ENCODE measurements at places on chromosomes 1 and 21.

GRCh38 chr1:207455183-207455754 lies 1.1 kb downstream of the CR2 start:
- DNase-seq, result no peak

DNA sequence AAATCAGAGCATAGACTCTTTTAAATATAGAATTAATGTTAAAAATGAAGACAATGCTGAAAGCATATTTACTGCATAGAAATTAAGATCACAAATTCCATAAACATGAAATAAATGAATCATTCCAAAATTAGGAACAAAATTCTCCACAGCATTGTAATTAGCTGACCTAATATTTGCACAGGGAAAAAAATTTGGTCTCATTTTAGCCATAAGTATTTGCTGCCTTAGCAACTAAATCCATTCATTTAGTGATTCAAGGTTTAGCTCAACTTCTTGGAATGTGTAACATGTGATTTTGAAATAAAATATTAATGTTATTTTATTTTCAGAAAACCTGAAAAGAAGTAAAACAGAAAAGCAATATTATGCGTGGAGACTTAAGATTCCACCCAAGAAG lies 25.5 kb downstream of the ADAMTS5 start:
- no peak for DNase-seq

- DNase-seq, result no peak
These were observed 25.1 kb downstream of the POFUT2 start for GRCh38 chr21:45262616-45263015.

- DNase-seq, result no peak
These were observed 402.7 kb upstream of the DAB1 start for GRCh38 chr1:57826535-57826934.

- no peak for DNase-seq
These were observed 60.0 kb upstream of the TNR start for GRCh38 chr1:175803413-175803812.

GRCh38 chr1:66262208-66262963 lies 271.6 kb upstream of the SGIP1 start:
- peak; percentile 82 for DNase-seq

DNA sequence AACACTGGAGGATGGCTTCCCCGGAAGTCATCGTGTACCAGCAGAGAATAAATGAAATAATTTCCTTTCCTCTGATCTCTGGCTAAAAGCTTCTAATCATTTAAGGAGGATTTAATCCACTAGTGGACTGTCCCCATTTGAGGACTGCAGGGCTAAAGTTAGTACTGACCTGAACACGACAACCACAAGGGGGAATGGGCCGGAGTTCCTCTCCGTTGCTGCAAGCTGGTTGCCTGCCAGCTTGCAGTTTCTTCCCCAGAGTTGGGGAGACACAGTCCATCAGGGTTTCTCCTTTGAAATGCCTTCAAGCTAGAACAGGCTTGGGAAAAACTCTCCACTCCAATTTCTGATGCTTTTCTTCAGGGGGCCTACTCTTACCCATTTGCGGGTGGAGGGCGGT lies 35.5 kb upstream of the NPL start:
- DNase-seq, result no peak

DNA sequence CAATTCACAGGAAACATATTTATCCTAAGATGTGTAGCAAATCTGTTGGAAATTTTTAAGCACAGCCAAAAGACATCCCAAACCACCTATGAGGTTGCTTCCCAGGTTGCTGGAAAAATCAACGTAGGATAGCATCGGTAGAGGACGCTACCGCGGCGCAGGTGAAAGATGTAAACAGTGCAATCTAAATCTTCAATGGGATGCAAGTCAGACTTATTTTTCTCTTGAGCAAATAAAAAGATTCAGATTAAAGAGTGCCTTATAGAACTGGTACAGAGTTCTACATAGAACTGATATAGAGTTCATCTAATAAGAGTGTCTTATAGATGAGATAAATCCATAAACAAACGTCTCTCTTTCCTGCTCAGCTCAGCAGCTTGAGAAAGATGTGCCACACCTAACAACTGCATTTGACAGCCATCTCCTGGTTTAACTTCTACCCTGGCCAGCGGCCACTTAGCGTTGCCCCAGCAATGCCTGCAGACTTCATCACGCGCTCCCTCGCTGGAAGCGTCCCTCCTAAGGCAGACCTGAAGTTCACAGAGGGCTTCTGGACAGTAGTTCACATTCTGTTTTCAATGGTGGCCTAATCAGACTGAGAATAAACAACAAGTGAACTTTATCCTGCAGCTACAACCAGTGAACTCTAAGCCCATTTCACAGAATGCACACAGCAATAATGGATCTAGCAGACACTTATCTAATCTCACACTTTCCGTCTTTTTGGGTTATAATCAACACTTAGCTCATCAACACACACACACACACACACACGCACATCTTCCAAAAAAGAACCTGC lies 164.5 kb downstream of the TOMM20 start:
- DNase-seq, result no peak

DNA sequence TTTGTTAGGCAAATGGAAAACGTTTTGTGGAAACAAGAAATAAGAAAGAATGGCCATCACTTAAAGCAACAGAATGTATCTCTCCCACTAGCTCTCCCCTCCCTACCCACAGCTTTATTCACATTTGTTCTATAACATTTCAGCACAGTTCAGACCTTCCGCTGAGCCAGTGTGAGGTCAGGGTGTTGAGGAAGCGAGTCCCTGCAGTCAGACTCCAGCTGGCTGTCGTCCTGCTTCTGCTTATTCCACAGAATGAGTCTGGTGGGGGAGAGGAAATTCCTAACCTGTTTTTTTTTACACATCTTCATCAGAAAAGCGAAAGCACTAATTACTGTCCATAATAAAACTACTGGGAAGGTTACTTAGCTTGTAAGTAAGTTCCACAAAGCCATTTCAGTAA lies 39.0 kb downstream of the MRPL39 start:
- DNase-seq, result no peak

DNA sequence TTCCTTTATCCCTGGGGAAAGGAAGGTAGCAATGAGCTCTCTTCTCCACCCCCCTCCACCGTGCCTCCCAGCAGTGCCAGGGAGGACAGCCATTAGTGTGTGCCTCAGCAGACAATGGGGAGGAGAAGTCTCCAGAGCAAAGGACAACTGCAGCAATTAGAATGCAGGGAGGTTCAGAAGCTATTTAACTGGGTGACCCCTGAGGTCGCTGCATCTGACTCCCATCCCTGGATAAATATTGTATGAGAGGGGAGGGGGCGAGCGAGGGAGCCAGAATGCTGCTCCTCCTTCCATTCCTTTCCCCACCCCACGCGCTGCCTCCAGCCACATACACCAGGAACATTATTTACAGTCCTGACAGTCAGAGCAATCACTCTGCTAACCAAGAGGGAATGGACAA lies 59.0 kb downstream of the ERI3 start:
- DNase-seq, result no peak

DNA sequence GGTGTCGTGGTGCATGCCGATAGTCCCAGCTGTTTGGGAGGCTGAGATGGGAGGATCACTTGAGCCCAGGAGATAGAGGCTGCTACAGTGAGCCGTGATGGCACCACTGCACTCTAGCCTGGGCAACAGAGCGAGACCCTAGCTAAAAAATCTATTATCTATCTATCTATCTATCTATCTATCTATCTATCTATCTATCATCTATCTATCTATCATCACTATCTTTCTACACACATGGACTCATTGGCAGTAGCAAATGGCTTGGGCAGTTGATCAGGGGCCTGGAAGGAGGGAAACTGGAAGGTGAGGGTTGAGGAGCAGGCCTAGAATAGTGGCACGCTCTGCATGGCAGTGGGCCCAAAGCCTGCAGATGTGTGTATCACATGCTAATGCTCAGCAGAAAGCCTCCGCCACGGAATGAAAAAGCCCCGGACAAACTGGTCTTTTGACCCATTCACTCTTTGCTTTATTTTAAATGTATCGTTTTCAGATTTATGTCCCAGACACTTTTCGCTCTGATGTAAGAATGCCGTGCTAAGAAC lies 7.3 kb upstream of the HUNK start:
- DNase-seq, result no peak

DNA sequence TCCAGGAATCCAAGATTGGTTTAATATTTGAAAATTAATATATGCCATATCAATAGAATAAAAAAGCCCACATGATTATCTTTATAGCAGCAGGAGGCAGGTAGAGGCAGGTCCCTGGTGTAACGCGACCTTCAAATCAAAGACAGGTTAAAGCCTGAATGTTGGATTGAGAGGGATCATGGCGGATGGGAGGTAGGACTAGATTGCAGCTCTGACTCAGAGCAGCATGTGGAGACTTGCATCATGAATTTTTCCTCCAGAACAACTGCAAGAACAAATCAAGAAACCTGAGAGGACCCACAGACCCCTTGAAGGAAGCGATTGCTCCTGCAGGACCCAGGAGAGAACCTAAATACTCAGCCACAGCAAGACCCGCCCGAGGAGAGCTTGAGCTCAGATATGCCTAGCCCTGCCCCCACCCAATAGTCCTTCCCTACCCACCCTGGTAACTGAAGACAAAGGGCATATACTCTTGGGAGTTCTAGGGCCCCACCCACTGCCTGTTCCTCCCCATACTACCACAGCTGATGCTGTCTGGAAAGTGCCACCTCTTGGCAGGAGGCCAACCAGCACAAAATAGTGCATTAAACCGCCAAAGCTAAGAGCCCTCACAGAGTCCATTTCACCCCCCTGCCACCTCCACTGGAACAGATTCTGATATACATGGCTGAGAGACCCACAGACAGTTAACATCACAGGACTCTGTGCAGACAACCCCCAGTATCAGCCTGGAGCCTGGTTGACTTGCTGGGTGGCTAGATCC lies 19.5 kb downstream of the S100B start:
- DNase-seq, result no peak

- no peak for DNase-seq
These were observed 64.3 kb upstream of the TINAGL1 start for GRCh38 chr1:31511848-31512615.

GRCh38 chr1:205505791-205506190 lies 1.3 kb downstream of the CDK18 start:
- DNase-seq, result no peak

DNA sequence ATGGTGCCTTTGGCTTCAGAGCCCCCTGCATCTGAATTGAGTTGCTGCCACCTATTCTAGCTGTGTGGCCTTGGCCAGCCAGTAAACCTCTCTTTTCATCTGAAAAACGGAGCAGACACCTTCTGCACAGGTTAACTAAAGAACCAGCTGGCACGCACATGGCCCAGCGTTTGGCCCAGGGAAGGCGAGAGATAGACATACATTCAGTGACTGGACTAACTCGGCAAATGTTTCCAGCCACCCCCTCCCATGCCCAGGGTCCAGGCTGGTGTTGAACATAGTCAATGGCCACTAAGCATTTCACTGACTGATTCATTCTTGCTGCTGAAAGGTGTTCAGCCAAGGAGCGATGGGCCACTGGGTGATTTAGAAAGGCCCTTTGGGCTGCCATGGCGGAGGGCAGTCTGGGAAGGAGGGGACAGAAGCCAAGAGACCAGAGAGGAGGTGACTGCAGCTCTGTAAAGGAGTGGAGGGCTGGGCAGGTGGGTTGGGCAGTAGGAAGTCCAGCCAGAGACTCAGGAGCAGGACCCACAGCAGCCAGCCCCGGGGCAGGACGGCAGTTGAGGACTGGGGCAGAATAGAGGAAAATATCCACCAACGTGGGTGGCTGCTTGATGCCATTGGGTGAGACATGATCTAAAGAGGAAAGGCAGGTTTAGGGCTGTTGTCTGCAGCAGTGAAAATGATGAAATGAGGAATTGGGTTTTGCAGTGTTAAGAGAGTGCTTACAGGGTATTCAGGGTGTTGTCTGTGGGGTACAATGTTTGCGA lies 184.3 kb downstream of the HIVEP3 start:
- DNase-seq, result no peak

DNA sequence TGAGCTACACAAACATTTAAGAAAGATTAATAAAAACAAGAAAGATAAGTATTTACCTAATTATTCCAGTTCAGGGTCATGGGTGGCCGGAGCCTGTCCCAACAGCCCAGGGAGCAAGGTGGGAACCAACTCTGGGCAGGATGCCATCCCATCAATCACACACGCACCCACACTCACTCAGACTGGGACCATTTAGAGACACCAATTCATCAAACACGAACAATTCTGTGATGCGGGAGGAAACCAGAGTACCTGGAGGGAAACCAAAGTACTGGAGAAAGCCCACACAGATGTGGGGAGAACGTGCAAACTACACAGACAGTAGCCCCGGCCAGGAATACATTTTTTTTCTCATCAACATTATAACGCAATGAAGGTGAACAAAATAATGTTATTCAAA lies 16.2 kb downstream of the WASF2 start:
- no peak for DNase-seq

DNA sequence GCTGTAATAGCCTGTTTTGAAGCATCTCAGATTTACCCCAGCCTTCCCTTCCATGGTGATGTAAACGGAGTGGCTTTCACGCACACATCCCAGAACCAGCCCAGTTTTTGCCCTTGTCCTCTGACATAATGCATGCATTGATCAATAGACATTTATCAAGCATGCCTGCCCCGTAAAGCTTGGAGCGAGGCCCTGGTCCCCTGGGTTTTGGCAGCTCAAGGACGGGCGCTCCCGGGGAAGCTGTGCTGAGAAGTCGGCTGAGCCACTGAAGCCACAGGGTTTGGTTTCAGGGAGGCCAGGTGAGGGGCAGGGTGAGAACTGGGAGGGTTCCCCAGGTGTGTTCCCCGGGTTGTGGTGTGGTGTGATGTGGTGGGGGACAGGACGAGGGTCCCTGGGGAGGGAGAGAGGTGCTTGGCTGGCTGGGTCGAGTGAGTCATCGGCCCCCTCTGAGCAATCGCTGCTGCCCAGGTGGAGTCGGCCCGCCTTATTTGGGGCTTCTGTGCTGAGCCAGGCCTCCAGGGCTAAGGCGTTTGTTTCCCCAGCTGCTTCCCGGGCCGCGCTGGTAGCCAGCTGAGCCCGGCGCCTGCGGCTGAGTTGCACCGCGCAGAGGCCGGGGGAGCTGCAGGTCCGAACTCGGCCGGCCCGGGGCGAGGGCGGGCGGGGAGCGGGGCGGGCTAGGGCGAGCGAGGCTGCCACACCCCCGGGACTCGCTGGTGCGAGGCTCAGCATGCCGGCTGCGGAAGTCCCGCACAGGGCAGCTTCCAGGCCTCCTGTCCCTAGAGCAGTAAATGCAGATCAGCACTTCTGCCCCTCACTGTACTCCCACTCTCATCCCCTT lies 23.6 kb downstream of the ATP2B4 start:
- DNase-seq, result no peak

GRCh38 chr1:184190616-184191015 lies 139.1 kb downstream of the TSEN15 start:
- no peak for DNase-seq

- no peak for DNase-seq
These were observed 4.1 kb upstream of the VHLL start for GRCh38 chr1:156303241-156303640.

DNA sequence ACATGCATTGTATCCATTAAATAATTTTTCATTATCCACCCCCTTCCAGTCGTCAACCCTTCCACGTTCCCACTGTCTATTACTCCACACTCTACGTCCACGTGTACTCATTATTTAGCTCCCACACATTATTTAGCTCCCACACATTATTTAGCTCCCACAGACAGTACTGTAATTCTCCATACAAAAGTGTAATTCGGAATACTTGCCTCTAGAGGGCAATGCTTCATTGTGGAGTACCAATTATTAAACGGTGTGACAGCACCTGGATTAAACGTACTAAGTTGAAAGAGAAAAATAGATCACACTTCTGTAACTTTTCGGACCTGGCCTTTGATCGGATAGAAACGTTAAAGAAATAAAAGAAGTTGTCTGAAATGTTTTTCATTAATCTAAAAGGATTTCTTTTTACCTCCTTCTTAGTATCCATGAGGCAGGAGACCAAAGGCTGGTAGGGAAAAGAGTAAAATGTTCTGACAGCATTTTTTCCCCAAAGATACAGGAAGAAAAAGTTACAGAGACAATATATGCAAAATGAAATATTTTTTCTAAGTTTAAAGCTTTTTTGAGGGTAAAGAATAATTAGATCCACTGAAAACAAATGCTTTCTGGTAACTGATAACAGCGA lies 99.2 kb downstream of the LHX8 start:
- DNase-seq, result no peak
